Tibial artery (tissue), 4 donors: ENCODE measurements at places on chromosomes 13 and 19.
A peak's percentile ranks its signal among the peaks of the same experiment; 100 is the strongest.

DNA sequence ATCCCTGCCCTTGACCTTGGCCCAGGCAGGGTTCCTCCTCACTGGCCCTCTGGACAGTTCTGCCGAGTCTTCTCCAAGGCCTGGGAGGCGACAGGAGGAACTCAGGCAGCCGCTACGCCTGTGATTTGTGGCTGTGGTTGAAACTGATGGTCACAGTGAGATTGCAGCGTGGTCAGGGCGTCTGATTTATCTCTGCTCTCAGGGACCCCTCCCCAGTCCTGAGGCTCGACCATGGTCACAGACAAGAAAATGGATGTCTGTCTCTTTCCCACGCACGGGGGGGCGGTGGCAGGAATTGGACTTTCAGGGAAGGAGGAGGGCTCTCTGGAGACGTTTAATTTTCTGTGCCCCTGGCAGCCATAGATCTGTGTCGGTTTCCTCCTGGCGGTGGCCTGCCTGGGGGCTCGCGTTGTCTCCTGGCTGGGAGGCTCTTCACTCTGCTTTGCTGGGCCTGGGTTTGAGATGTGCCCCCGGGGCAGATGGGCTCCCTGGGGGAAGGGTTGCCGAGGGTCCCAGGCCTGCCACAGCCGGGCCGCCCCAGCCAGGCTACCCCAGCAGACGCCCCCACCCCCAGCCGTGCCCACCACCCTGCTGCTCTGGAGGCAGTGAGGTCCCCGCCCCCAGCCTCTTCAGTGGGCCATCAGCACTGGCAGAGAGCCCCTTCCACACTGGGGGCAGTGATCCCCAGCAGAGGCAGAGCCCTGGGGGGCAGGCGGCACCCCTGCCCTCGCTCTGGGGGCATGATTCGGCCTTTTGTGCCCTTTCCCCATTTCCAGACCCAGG is 167.4 kb downstream of the KDM4B start:
- H3K4me1 ChIP-seq = peaks cover 6% of the 10 kb centered on the region
- no peaks in the 10 kb centered on the region for H3K27me3 ChIP-seq
- peaks cover 100% of the 10 kb centered on the region for H3K36me3 ChIP-seq
- H3K4me3 ChIP-seq = no peak overlapping the region

GRCh38 chr19:28899703-28900102 is 313.2 kb downstream of the UQCRFS1 start:
- no peak for DNase-seq
- H3K4me1 ChIP-seq = no peaks in the 10 kb centered on the region
- no peaks in the 10 kb centered on the region for H3K27me3 ChIP-seq
- no peak overlapping the region for H3K27ac ChIP-seq
- no peaks in the 10 kb centered on the region for H3K36me3 ChIP-seq

DNA sequence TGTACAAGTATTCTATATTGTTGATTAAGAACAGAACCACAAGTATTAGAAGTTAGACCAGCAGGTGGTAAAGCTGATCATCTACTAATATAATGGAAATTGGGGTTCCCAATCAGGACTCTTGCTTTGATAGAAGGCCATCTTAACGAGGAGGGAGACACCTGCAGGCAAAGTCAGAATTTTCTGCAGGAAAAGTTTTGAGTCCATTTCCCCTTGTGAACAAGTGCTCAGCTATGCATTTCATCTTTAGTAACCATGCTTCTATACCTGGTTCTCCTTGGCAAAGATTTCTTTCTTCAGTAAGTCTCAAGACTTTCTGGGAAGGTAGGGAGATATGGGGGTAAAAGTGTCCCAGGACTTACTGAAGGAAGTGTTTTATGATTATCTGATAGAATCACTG is 36.1 kb upstream of the USPL1 start:
- H3K4me1 ChIP-seq = no peaks in the 10 kb centered on the region
- no peak for DNase-seq
- H3K36me3 ChIP-seq = no peaks in the 10 kb centered on the region
- no peak overlapping the region for H3K4me3 ChIP-seq

DNA sequence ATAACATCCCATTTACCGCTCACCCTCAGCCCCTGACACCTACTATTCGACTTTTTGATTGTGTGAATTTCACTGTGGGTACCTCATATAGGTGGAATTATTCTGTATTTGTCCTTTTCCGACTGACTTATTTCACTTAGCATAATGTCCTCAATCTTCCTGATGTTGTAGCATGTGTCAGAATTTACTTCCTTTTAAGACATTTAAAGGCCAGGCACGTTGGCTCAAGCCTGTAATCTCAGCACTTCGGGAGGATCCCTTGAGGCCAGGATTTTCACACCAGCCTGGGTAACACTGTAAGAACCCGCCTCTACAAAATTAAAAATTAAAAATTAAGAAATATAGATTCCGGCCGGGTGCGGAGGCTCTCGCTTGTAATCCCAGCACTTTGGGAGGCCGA is 13.0 kb downstream of the ZNF490 start:
- H3K4me1 ChIP-seq = no peaks in the 10 kb centered on the region
- peaks cover 38% of the 10 kb centered on the region for H3K36me3 ChIP-seq
- DNase-seq = no peak
- H3K27me3 ChIP-seq = no peaks in the 10 kb centered on the region
- H3K27ac ChIP-seq = no peak overlapping the region

- DNase-seq = peak; percentile 93
- H3K4me3 ChIP-seq = peak overlapping the region; percentile 44
- no peaks in the 10 kb centered on the region for H3K27me3 ChIP-seq
- no peaks in the 10 kb centered on the region for H3K36me3 ChIP-seq
These were observed 797 bp upstream of the HSD17B14 start for GRCh38 chr19:48837051-48837524.

DNA sequence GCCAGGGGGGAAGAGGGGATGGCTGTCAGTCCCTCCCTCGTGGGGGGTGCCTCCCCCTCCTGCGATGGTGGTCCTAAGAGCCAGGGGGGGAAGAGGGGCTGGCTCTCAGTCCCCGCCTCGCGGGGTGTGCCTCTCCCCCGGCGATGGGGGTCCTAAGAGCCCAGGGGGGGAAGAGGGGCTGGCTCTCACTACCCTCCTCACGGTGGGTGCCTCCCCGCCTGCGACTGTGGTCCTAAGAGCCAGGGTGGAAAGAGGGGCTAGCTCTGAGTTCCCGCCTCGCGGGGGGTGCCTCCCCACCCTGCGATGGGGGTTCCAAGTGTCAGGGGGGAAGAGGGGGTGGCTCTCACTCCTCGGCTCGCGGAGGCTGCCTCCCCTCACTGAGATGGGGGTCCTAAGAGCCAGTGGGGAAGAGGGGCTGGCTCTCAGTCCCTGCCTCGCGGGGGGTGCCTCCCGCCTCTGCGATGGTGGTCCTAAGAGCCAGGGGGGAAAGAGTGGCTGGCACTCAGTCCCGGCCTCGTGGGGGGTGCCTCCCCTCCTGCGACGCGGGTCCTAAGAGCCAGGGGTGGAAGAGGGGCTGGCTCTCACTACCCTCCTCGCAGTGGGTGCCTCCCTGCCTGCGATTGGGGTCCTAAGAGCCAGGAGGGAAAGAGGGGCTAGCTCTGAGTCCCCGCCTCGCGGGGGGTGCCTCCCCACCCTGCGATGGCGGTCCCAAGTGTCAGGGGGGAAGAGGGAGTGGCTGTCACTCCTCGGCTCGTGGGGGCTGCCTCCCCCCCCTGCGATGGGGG is 2325.6 kb upstream of the PCDH20 start:
- H3K27ac ChIP-seq = no peak overlapping the region
- no peak for DNase-seq
- H3K27me3 ChIP-seq = no peaks in the 10 kb centered on the region
- no peak overlapping the region for H3K4me3 ChIP-seq
- no peaks in the 10 kb centered on the region for H3K36me3 ChIP-seq

DNA sequence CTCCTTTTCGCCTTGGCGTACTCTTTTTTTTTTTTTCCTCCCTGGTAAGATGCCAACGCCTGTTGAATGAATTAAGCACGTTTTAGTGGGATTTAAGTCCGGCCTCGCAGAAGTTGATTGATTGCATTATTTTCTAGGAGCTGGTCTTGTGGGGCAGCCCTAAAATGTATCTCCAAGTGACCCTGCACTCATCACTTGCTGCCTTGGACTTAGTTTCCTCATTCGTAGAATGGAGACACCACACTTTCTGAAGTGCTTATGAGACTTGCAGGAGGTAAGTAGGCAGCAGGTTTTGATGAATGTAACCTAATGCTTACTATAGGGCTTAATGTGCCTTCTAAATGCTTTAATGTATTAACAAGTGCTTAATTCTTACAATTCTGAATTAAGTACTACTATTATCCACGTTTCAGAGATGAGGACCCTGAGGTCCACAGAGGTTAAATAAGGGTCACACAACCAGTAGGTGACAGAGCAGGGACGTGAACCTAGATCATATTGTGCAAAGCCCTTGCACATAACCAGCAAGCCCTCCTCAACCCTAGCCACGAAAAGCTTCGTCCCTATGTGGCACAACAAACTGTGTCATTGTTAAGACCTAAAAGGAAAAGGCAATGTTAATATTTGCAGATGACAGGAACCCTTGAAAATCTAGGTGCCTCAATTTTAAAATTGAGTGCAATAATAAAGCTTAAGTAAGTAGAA is 514 bp upstream of the ARGLU1 start:
- no peak for DNase-seq
- H3K36me3 ChIP-seq = no peaks in the 10 kb centered on the region
- no peaks in the 10 kb centered on the region for H3K27me3 ChIP-seq
- peak overlapping the region; percentile 84 for H3K4me3 ChIP-seq
- H3K4me1 ChIP-seq = peaks cover 31% of the 10 kb centered on the region

GRCh38 chr13:87207280-87208003 is 463.7 kb upstream of the SLITRK5 start:
- H3K4me1 ChIP-seq = no peaks in the 10 kb centered on the region
- no peak for DNase-seq
- H3K27me3 ChIP-seq = no peaks in the 10 kb centered on the region
- H3K27ac ChIP-seq = no peak overlapping the region

DNA sequence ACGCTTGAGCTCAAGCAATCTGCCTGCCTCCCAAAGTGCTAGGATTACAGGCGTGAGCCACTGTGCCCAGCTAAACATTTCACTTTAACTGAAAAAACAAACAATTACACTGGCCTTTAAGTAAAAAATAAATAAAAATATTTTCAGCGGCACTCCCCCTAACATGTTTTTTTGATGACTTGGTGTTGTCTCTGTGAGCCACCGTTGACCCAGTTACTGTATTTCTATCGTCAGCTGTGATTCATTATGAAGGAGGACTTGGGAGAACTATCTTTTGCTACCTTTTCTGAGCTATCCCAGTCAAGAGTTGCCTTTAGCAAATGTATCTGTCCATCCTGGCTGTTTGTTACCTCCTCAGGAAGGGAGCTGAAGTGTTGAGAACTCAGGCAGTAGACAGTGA is 18.5 kb upstream of the C19orf33 start:
- H3K36me3 ChIP-seq = peaks cover 12% of the 10 kb centered on the region
- no peak overlapping the region for H3K4me3 ChIP-seq
- DNase-seq = no peak
- no peaks in the 10 kb centered on the region for H3K27me3 ChIP-seq

DNA sequence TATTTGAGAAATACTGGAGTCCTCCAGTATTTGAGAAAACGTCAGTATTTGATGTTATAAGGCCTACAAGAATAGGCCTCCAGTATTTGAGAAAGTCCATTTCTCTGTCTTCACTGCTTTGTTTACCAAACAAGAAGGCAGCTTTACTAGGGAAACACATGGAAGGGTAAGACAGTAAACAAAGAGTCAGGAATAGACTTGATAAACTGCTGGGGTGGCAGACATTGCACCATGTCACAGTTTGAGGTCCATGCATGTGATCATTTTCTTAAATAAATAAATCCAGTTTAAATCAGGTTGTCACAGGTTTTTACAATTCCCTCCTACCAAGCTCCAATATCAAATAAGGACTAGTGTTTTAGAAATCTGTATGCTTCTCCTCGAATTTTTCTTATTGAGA is 1431.0 kb upstream of the SPRY2 start:
- H3K4me3 ChIP-seq = no peak overlapping the region
- no peaks in the 10 kb centered on the region for H3K4me1 ChIP-seq
- DNase-seq = no peak
- H3K27me3 ChIP-seq = no peaks in the 10 kb centered on the region
- H3K27ac ChIP-seq = no peak overlapping the region

DNA sequence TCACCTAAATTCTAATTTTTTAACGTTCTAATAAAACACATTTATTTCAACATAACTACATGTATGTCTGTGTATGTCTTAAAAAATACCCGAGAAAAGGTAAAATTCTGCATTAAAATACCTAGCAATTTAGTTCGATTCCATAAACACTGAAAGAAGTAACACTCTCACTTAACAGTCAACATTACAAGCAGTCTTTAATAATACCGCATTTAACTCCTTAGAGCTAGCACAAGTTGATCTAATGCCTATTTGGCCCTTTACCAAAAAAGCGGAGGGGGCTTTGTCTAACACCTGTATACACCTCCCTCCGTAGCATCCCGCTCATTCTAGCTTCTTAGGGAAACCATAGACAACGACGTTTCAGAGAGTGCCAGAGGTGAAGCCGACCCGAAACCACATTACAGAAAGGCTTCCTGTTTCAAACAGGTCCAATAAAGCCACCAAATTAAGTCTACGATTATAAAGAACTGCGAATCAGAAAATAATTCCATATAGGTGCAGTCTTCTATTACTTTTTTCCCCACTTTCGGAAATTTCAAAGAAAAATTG is 1.2 kb downstream of the SPART start:
- no peaks in the 10 kb centered on the region for H3K27me3 ChIP-seq
- no peaks in the 10 kb centered on the region for H3K36me3 ChIP-seq
- peaks cover 13% of the 10 kb centered on the region for H3K4me1 ChIP-seq
- DNase-seq = no peak
- peak overlapping the region; percentile 79 for H3K4me3 ChIP-seq

DNA sequence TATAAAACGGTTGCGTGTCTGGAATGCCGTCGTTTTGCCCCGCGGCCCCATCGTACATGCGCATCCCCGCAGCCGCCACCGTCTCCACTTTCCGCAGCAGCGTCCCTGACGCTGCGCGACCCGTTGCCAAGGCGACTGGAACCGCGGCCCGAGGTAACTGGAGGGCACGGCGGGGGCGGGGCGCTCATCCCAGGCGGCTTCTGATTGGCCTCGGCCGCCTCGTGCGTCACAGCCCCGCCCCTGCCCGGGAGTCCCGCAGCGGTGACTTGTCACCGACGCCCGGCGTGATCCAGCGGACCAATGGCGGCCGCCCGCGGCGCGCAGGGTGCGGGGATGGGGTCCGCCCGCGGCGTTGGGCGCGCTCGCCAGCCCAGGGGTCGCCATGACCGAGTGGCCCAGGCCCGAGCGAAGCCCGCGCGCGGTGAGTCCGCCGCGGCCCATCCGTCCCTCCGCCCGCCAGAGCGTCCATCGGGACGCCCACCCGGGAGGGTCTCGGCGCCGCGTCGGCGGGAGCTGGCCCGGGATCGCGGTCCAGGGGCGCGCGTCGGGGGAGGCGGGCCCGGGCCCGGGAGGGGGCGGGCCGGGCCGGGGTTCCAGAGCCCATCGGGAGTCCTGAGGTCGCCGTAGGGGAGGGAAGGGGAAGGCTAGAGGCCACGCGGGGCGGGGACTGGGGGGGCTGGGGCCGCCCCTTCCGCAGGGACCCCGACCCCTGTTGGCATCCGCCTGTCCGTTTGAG is at the start of gene ZSCAN1:
ZSCAN1 (plus strand) TSS at position 285 of the 736 bp plus-strand sequence. CDS start 3,812 bp downstream, outside the sequence.
- peak; percentile 75 for DNase-seq
- H3K27me3 ChIP-seq = peaks cover 53% of the 10 kb centered on the region
- peak within 1 kb of the TSS; percentile 50 for H3K4me3 ChIP-seq

- H3K27me3 ChIP-seq = no peaks in the 10 kb centered on the region
- DNase-seq = no peak
- no peak overlapping the region for H3K27ac ChIP-seq
- H3K36me3 ChIP-seq = no peaks in the 10 kb centered on the region
These were observed 13.6 kb upstream of the EPSTI1 start for GRCh38 chr13:43005460-43006236.

- peaks cover 71% of the 10 kb centered on the region for H3K36me3 ChIP-seq
- no peaks in the 10 kb centered on the region for H3K27me3 ChIP-seq
- H3K4me3 ChIP-seq = peak overlapping the region; percentile 25
- peak; percentile 94 for DNase-seq
- H3K27ac ChIP-seq = peak overlapping the region; percentile 82
These were observed 89.8 kb downstream of the ZNF557 start for GRCh38 chr19:7159105-7159933.

- H3K27ac ChIP-seq = no peak overlapping the region
- no peak for DNase-seq
- no peak overlapping the region for H3K4me3 ChIP-seq
- H3K4me1 ChIP-seq = peaks cover 69% of the 10 kb centered on the region
These were observed 5.1 kb downstream of the HNRNPM start for GRCh38 chr19:8449830-8450229.
